Cortex of kidney (tissue), 1 donor: ENCODE measurements at places on chromosomes 3 and 15.

DNA sequence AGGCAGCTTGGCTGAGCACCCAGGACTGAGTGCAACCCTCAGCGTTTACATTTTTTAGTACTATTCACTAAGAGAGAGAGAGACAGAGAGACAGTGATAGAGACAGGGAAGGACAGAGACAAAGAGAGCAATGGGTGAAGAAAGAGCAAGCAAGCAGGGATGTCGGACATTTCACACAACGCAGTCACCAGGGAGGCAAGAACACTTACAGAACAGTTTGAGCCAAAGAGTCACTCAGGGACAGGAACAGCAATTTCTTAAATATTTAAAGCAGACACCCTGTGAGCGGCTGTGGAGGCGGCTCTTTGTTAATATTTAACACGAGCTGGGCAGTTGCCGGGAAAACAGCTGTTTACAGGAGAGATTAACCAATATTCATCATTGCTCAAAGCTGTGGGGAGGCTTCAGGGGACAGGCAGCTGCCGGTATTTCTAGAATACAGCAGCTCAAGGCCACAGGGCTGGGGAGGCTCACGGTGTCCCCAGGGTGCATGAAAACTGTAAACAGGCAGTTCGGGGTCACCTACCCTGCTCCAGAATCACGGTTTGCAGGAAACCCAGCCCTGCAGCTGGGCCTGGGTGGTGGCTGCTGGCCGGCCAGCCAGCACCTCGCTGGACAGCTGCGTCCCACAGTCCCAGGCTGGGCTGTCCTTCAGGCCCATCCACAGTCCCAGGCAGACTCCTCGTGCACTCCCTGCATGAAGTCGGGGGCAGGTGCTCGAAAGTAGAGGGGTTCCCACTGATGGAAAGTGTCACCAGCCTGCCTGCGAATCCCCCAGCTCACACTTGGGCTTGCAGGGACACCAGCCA, 38.8 kb upstream of the PCSK6 start:
- no peak for DNase-seq

DNA sequence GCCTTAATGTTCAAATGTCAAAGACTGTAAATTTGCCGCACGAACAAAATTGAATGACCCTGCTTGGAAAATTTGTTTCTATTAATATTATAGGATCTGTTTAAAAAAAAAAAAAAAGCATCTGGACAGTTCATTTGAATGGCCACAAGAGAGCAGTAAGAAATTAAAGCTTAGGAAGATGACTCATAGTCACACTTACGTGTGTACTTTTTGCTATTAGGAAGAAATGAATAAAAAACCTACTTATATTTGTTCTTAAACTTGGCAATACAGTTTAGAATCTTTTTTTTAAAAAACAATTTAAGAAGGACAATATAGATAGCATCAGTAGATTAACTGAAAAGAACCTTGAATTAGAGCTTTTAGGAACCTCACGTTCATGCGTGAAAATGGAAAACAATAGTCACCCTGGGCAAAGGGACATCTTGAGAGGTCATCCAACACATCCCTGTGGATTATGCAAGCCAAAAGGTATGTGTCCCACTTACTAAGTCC, 621.8 kb downstream of the MECOM start:
- no peak for DNase-seq

GRCh38 chr15:78317145-78317836, 17.9 kb upstream of the SKIC8 start:
- DNase-seq = no peak

- no peak for DNase-seq
Observed at GRCh38 chr15:91752081-91752785, 101.3 kb upstream of the SLCO3A1 start.

DNA sequence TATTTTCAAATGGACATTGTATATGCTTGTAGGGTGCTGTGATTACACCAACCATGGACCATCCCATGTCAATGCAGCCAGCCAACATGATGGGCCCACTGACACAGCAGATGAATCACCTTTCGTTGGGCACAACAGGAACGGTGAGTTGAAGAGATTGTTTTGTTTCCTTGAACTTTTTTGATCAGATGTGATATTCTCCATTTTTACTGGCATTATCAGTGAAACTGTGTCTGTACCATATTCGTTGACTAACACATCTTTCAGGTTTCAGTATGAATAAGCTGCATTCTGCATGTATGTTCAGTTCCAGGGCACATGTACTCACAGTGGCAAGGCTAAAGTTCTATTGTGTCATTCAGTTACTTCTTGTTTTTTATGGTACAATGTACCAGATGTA, 655.2 kb downstream of the RBMS3 start:
- DNase-seq = no peak

DNA sequence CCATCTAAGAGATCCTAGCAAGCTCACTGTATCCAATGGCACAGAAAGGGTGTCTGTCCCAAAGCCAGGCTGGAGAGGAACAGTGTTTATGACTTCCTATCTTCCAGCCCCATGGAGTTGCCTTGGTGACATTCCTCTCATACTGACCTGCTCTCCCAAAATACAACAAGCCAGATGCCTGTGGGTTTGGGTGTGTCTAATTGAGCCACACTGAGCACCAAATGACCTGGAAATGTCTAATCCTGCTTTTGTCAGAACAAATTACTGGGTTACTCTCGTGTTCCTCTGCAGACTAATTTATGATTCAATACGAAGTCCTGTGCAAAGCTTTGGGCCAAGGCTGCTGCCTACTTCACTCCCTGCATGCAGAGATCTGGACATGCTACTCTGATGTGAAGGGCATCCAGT, 98.1 kb upstream of the STRIT1 start:
- no peak for DNase-seq

DNA sequence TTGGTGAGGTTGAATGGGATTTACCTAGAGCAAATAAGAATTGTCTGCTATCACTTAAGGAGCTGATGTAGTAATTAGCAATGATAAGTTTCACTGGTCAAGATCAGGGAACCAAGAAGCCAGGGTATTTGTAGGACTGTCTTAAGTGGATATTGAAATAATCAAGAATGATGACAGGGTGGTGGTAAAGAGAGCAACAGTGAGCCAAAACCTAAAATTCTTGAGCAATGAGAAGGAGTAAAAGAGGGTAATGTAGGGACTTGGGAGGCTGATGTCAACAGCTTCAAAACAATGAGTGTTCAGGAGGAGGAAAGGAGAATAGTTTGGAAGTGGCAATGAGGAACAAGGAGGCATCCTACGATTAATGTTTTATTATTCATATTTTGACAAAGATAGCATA, 31.5 kb upstream of the SLC2A2 start:
- no peak for DNase-seq

DNA sequence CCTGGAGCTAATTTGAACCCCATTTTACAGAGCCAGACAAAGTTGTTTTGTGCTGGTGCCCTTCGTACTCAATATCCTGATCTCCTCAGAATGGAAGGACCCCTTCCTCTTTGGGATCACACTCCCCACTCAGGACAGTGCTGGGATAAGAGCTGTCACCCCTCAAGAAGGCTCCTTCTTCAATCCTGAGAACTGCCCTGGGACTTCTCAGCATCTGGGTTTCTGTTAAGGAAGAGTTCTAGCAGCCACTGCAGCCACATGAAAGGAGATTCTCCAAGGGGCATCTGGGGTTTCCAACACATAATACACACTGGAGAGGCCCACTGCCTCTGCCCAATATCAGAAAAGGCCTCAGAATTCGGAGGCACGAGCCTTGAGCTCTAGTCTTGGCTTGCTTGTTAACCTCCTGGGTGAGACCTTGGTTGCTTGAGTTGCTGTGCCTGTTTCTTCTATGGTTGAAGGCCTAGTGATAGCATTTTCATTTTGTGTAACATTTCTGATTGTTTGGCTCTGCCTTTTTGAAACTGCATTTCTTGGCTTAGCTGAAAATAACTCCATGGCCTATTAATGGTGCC, 78.8 kb upstream of the NMNAT3 start:
- no peak for DNase-seq

DNA sequence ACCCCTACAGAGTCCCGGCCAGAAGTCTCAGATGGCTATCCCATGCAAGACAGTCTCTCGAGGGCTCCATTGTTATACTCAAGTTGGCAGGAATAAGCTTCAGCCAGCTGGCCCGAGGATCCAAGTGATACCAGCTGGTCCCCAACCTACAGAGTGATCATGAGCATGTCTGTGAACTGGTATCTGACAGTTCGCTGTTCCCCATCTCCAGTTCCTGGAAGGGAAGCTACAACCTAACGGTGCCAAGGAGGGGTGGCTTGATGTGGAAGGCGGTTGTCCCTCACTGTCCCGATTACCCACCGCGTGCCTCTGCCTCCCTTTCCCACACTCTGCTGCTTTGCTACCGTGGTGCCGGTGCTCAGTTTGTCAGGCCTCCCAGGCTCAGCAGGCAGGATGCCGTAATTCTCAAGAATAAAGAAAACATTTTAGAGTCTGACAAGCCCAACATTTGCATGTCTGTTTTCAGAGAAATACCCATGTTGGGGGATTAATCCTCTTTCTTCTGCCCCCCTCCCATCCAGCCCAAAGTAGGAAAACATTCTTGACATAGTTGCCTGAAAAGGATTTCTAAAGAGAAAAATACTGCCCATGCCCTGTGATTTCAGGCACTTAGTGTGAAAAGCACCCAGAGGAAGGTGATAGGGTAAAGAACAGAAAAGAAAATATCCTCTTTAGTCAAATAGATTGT, 49.4 kb upstream of the HES1 start:
- no peak for DNase-seq

DNA sequence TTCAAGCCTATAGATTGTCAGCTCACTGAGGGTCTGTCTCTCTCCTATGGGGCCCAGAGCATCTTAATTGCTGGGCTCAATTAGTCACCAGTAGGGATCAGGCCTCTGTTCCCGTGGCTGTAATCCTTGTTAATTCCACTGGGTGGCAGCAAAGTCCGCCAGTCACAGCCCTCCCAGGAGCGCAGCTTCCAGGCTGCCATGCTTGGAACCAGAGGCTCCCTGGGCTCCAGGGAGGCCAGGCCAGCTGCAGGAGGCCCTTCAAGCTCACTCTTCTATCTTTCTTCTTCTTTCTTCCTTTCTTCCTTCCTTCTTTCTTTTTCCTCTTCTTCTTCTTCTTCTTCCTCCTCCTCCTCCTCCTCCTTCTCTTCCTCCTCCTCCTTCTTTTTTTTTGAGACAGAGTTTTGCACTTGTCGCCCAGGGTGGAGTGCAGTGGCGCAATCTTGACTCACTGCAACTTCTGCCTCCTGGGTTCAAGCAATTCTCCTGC, 14.4 kb downstream of the RNU5B-1 start:
- DNase-seq = no peak

GRCh38 chr3:81643721-81644120, 117.7 kb downstream of the GBE1 start:
- no peak for DNase-seq

GRCh38 chr3:182971637-182972036, 8.7 kb downstream of the DCUN1D1 start:
- DNase-seq = no peak

GRCh38 chr3:100333051-100333450, 1.5 kb upstream of the NIT2 start:
- no peak for DNase-seq

DNA sequence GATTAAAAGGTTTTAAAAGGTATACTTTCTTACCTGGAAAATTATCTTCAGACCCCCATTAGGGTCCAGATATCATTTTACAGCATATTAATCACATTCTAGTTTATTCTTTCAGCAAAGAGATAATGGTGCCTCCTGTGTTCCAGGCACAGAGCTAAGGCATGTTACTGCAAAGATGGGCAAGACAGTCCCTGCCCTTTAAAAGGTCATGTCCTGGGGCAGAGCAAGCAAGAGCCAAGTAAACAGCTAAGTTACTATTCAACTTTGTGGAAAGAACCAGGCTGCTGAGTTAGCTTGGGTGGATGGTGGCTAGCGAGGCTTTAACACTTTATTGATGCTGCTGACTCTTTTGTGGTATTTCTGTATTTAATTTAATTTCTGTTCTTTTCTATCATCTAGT, 75.0 kb downstream of the LRRC28 start:
- DNase-seq = no peak

DNA sequence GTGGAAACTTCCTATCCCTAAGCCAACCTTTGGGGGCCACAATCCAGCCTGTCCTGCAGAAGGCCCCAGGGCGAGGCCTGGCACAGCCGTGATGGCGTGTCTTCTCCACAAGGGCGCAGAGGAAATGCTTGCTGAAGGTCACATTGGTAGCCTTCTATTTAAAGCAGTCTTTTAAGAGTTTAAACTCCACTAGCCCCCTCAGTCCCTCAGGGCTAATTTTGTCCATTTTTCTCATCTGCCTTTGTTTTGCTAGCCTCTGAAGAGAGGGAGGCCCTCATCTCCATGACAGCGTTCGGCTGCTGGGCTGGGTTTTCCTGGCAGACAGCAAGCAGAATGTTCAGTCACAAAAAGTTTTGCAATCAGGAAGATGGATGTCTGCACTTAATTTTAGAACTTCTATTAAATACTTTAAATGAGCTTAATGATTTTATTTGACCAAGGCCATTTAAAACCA, 40.8 kb downstream of the RARB start:
- no peak for DNase-seq

DNA sequence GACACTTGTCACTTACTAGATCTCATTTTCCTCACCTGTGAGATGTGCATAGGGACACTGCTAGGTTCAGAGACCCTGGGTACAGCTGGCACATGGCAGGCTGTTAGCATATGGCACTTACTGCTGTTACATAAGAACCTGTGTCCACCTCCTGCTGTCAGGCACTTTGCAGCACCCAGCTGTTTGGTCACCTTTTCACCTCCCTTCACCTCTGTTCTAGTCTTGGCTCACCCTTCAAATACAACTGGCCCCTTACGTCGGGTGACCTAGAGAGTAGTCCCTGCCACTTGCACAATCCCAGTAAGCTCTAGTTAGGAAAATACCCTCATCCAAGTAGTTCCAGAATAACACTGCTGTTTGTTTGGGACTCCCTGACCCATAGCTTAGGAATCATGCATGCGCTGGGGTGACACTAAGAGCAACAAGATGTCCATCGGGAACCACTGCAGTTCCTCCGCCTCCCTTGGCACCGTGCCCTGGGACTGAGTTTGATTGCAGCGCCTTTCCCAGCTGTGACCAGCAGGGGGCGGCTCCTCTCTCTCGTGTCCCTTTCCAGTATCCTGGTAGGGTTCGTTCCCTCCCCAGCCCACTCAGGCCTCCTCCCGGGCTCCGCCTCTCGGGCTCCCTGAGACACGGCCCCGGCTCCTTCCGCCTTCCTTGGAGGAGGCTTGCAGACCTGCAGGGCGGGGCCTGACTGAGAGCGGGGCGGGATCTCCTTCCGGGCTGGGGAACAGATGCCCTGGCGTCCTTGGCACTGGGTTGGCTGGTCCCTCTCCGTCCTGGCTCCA, 78.6 kb downstream of the ABHD5 start:
- peak; percentile 17 for DNase-seq

- no peak for DNase-seq
Observed at GRCh38 chr15:71742964-71743363, 67.4 kb upstream of the NR2E3 start.

- no peak for DNase-seq
Observed at GRCh38 chr3:183478501-183478900, 50.1 kb upstream of the MCF2L2 start.
